ENCODE measurements at places on chromosomes 16 and 17.

GRCh38 chr16:67490335-67491096 lies 7.2 kb upstream of the AGRP start:
- peak; percentile 53 for DNase-seq

DNA sequence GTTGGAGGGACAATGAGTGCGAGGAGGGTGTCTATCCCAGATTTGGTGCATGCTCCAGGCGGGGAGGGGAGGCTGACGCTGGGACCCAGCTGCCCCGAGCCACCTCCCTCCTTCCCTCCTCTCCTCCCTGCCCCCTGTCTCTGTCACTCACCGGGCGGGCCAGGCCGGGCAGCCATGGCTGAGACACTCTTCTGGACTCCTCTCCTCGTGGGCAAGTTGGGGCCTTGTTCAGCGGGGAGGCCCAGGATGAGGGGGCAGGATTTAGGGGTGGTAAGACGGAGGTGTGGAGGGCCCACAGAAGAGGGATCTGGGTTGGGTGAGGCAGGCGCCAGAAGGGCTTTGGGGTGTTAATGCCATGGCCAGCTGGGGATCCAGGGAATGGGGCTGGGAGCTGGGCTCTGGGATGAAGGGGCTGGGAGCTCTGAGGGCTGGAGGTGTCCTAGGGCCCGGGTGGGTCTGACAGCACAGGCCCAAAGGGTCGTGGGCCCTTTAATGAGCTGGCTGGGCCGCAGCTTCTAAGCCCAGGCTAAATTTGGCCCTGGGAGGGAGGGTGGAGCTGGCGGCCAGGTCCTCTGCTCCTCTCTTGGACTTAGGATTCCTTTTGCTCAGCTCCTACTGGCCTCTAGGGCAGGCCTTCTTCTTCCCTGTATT lies at the start of gene SGCA:
TSS of gene SGCA (plus strand) at position 139 of the 651 bp plus-strand sequence. CDS start at position 175, 36 bp downstream.
- DNase-seq, result no peak

- DNase-seq, result no peak
Measured at GRCh38 chr16:49466881-49467280, 93.3 kb downstream of the C16orf78 start.

GRCh38 chr16:4601036-4601863 lies 13.4 kb downstream of the UBALD1 start:
- DNase-seq, result no peak

DNA sequence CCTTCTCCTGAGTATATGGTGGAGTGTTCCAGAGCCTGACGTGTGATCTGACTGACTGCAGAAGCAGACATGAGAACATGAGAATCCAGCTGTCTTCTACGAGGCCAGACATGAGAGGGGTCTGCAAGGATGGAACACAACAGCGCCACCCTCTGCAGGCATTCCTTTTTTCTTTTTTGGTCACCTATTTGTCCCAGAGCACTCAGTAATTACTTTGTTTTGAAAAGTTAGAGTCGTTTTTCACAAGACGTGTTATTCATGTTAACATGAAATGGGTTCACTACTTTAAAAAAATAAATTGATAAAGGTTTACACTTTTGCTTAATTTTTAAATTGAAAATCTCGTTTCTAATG lies 43.8 kb upstream of the ATP2A3 start:
- no peak for DNase-seq

DNA sequence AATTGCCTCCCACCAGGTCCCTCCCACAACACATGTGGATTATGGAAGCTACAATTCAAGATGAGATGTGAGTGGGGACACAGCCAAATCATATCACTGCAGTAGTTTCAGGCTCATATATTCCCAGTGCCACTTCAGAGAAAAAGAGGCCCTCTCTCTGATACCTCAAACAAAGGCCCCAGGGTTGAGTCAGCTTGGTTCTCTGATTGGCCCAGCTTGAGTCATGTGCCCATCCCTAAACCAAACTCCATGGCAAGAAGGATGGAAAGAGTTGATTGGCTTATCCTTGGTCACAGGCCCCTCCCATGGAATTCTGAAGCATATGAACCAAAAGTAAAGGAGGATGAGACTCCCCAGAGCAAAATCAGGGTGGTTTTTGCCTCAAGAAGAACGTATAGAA lies 75.9 kb upstream of the IRX6 start:
- no peak for DNase-seq

- DNase-seq, result peak; percentile 38
Measured at GRCh38 chr17:6755281-6755680, 565 bp upstream of the XAF1 start.

GRCh38 chr16:85057212-85057889 lies 29.8 kb downstream of the KIAA0513 start:
- DNase-seq, result no peak

DNA sequence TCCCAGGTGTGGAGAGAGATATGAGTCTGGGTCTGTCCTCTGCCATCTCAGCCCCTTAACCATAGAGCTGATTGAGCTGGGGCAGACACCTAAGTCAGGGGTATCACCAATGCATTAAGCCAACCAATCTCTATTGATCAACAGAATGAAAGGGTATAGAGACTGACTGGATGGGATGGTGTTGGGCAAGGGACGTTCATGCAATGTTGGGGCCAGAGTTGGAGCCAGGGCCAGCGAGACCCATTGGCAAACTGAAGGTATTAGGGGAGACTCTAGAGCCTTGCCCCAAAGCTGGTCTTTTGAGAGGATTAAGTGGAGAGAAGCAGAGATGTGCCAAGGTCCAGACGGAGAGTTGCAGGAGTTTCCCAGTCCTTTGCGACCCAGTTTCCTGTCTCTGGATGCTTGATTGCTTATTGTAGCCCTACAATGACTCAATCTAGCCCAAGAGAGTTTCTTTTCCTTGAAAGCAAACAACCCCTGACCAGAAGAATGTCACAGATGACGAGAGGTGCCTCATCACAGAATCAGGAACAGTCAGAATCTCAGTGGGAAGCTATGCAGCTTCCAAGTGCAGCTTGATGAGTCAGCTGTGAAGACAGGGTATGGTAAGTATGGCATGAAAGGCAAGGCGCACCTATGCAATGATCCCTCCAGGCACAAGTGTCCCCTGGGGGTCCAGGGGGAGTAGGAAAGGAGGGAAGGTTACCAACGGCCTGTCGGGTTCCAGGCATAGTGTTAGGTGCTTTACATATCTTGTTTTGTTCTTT lies 137.2 kb downstream of the UTP18 start:
- DNase-seq, result no peak

GRCh38 chr17:45127207-45127547 lies 5.1 kb downstream of the PLCD3 start:
- no peak for DNase-seq

DNA sequence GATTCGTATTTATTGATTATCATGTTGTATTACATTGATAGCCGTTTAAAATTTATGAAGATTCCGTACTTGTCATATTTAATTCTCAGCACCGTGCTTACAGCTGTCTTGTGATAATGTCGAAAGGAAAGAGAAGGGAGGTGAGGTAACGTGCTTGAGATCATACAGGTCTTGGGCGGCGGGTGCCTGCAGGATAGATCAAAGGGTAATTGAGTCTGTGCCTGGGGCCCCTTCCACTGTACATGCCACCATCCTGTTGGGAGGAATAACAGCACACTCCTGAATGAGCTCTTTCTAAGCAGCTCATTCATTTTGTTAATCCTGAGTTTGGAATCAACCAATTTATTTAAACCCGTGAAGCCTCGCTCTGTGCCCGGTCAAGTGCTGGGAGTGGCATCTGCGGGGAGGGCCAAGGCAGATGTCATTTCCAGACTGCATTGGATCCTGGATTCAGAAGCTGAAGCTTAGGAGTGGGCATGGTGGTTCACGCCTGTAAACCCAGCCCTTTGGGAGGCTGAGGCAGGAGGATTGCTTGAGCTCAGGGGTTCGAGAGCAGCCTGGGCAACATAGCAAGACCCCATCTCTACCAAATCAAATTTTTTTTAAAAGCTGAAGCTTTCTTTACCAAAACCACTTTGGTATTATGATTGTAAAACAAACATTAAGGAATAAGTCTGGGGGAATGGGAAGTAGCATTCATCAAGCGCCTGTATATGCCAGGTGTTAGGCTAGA lies 25.8 kb downstream of the WWOX start:
- DNase-seq, result no peak

DNA sequence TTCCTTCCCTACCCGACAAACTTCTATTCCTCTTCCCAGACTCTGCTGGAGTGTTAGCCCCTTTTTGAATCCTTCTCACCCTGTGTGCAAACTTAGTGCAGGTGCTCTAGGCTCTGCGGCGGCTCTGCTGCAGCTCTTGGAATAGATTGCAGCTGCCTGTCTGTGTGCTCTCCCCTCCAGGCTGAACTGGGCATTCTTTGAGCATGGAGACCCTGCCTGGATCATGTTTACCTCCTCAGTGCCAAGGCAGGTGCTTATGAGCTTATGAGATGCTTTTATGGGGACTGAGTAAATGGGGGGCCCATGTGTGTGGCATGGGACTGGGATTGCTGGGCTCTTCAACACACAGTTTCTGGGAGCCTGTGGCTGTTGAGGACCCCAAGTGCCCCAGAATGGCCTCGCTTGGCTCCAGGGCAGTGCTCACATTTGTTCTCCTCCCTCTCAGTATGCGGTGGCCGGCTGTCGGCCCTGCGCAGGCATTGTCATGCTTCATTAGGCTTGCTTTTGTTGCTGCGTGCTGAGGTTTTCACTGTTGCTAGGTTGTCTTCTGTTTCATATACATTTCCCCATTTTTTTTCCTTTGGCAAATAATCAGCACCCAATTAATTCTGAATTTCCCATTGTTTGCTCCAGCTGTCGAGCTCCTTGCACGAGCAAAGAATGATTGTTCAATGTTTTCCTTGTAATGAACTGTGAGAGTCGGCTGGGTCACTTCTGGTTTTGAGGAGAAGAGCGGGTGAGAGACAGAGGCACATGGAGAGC lies 185.5 kb upstream of the NLRP1 start:
- no peak for DNase-seq

- DNase-seq, result no peak
Measured at GRCh38 chr17:76268991-76269981, 4.1 kb downstream of the UBALD2 start.

DNA sequence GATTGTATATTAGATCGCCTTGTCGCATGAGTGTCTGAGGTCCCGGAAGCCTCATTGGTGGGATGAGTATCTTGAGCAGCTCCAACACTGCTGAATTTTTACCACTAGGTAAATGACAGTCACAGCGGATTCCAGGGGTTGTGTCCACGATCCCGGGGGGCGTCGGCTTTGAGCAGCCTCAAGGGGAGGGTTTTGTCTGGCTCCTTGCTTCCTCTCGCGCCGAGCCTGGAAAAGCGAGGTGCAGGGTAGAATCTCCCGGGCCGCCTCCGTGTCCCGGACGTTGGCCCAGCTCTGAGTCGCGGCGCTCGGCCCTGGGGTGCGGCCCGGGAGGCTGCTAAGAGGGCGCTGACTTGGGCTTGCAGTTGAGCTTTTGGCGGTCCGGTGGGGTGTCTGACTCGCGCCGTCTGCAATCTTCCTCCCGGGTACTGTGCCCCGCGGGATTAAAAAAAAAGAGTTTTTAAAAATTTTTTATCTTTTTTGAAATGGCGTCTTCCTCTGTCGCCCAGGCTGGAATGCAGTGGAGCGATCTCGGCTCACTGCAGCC lies 4.5 kb downstream of the OR1F1 start:
- DNase-seq, result no peak

DNA sequence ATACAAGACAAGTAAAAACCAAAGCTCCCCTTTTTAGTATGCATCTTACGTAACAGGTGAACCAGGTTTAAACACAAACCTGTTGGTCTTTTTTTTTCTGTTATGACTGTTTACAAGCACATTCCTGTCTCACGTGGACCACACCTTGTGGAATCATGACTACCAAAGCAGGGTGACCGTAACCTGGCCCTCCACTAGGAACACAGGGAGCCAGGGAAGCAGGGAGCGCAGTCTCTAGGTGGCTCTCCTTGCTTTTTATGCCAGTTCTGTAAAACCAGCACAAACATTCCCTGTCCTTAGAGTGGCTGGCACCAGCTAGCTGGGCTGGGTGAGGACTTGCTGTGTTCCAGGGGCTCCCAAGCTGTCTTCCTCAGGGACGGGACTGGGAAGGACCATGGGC lies 44.1 kb downstream of the DDX19A start:
- DNase-seq, result no peak

GRCh38 chr17:3695129-3695722 lies 729 bp downstream of the P2RX5 start:
- DNase-seq, result no peak

GRCh38 chr17:77285594-77286390 lies 145.0 kb downstream of the SEC14L1 start:
- peak; percentile 93 for DNase-seq

GRCh38 chr17:82020572-82021106 lies 2.0 kb downstream of the CENPX start:
- DNase-seq, result no peak

GRCh38 chr16:19701091-19701490 lies 16.9 kb downstream of the KNOP1 start:
- no peak for DNase-seq

DNA sequence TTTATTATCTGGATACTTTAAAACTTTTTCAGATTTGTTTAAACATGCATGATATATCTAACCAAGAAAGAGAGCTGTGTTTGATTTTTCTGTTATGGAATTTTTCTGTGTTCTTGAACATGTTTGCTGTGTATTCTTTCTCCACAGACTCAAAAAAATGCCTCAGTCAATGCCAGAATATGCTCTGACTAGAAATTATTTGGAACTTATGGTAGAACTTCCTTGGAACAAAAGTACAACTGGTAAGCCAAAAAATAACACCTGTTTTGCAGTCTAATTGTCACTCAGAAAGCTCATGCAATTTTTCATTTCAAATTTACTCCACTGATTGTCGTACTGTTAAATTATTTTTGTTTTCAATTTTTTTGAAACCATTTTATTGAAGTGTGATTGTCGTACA lies 15.3 kb upstream of the ABCC11 start:
- no peak for DNase-seq

DNA sequence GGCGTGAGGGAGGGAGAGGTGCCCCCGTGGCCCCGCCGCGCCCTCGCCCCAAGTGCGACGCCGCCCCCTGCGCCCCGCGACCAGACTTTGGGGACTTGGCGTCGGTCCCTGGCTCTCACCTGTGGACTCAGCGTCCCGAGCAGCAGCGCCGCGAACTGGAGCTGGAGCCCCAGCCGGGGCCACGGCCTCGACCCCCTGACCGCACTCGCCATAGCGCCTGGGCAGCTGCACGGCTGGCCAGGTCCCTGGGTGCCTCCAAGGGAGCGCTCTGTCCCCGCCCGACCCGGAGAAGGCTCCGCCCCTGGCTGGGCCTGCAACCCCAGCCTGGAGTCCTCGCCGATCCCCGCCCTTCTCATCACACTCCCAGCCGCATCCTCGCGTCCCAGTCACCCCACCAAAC lies at the start of gene ERN2:
TSS of gene ERN2 (minus strand) at position 247 of the 400 bp plus-strand sequence. CDS start at position 212, 35 bp downstream.
- no peak for DNase-seq

GRCh38 chr16:52193441-52193840 lies 353.5 kb downstream of the TOX3 start:
- no peak for DNase-seq
